Activated naive CD8-positive, alpha-beta T cell treated with anti-CD3 and anti-CD28 coated beads for 36 hours (primary cell): ENCODE measurements at places on chromosomes 6 and 20.

DNA sequence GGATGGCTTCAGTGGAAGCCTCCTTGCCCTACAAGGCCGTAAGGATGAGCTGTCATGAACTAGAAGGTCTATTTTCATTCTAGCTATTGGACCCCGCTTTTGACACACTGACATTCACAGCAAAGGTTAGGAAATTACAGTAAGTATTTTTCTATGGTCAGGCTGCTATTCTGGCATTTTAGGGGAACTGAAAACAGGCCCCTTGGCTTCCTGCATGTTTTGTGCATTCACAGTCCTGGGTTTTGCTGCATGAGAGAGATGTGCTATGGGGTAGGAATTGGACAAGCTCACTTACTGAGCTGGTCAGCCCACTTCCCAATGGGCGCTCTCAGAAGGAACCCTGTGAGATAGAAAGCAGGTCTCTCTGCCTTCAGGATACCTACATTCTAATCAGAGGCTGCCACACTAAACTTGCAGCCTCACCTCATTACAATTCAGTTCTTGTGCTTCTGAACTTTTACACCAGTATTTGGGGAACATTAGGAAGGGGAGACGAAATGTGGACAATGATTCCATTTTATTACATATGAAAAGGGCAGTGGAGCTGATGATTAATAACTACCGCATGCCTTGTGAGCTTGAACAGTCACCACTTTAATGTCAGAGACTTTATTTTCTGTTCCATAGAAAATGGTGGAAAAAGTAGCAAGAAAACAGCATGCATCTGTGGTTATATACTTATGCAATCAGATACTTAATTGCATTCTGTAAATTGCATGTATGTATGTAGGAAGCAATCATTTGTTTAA is 86.6 kb upstream of the TAB2 start:
- H3K27me3 ChIP-seq: no peaks in the 10 kb centered on the region
- H3K27ac ChIP-seq: peak overlapping the region; percentile 12
- H3K36me3 ChIP-seq: peaks cover 13% of the 10 kb centered on the region

- H3K4me1 ChIP-seq: no peaks in the 10 kb centered on the region
- no peaks in the 10 kb centered on the region for H3K36me3 ChIP-seq
- H3K27me3 ChIP-seq: no peaks in the 10 kb centered on the region
- no peak for DNase-seq
- no peak overlapping the region for H3K4me3 ChIP-seq
- H3K27ac ChIP-seq: no peak overlapping the region
Observed at GRCh38 chr6:101605874-101606273, 212.4 kb downstream of the GRIK2 start.

GRCh38 chr6:1858196-1858595 is 248.5 kb downstream of the FOXC1 start:
- H3K4me1 ChIP-seq: peaks cover 3% of the 10 kb centered on the region
- H3K4me3 ChIP-seq: no peak overlapping the region
- H3K27me3 ChIP-seq: no peaks in the 10 kb centered on the region
- H3K36me3 ChIP-seq: no peaks in the 10 kb centered on the region
- no peak for DNase-seq
- H3K27ac ChIP-seq: no peak overlapping the region

DNA sequence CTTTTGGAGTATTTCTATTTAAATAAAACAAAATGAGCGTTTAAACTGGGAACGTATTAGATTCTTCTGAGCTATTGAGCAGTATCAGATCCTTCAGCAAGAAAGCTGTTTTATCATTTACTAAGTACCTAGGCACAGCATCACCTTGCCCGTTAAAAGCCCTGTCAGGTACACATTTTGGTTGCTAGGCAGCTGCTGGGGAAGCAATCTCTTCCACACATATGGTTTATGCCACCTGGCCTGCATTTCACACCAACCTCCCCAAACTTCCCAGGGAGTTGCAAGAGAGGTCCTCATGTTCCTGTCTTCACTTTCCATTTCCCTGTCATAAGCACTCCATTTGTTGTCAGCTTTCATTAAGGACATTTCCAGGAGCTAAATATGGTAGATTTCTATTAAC is 400.1 kb downstream of the PLCB1 start:
- H3K27me3 ChIP-seq: no peaks in the 10 kb centered on the region
- no peak overlapping the region for H3K27ac ChIP-seq
- no peak overlapping the region for H3K4me3 ChIP-seq
- no peak for DNase-seq
- H3K36me3 ChIP-seq: no peaks in the 10 kb centered on the region
